ENCODE measurements at places on chromosomes 1 and 21. TPM values are rescaled to one million over a fixed set of nuclear protein-coding genes. Genes with fewer than 3 reads are reported as not detected.

The PSEN2 gene
- total RNA-seq = 31.2 TPM

The KRTAP10-3 gene
- total RNA-seq = not detected

DNA sequence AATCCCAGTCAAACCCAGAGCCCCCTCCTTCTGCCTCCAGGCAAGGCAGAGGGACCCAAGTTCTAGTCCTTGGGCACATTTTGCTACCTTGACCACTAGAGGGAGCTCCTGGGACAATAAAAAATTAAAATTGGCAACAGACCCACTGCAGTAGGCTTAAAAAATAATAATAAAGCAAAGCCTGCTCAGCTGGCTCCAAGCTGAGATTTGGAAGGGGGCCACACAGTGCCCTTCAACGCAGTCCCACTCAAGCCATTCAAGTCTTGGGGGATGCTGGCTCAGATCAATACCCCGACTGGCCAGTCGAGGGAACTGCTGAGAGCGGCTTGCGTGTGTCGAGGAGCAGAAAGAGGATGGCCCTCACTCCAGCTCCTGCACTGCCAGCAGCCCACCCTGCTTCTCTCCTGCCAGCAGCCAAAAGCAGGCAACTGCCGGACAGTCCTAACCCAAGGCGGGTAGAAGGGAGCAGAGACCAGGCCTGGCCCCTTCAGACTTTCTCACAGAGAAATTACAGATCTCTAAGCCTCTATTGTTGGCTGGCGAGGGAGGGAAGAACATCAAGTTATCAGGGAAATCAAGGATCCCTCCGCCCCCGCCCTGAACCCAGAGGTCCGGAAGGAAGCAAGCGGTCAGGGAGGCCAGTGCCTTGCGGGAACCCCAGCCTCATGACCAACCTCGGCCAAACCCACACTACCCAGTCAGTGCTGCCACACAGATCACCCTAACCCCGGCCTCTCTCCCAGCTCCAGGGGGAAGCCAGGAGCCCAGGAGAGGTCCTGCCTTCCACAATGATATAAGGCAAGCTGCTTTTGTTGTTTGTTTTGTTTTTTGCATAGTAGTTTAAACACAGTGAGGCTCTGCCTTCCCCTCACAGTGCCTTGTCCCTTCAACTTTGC, 4.9 kb upstream of the ALDH4A1 start:
- peak; percentile 62 for DNase-seq

DNA sequence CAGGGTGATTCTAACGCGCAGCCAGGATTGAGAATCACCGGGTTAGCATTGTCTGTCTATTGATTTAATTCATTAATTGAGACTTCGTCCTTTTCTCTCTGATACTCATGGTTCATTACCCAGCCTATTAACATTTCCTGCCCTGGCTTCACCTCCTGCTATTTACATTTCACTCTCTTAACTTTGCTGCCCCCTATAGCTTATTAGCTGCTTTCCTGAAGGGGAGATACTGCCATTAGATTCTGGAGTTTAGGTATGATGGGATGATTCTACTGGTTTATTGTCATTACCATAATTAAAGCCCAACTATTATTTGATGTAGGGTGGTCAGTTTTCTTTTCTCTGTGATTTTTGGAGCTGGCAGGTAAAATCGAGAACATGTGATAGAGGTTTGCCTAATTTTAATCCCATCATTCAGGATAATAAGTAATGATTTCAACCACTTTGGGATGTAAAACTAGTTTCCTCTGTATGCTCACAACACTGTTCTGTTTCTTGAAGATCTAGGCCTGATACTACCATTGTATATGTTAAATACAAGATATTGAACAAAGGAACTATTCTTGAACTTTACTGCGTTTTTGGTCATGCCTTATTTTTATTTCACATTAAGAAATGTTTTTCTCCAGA, 6.4 kb downstream of the PPP2R5A start:
- peak; percentile 68 for DNase-seq
